Head of caudate nucleus (tissue), 42 donors: ENCODE measurements at places on chromosomes 12 and 14.
A peak's percentile ranks its signal among the peaks of the same experiment; 100 is the strongest.

DNA sequence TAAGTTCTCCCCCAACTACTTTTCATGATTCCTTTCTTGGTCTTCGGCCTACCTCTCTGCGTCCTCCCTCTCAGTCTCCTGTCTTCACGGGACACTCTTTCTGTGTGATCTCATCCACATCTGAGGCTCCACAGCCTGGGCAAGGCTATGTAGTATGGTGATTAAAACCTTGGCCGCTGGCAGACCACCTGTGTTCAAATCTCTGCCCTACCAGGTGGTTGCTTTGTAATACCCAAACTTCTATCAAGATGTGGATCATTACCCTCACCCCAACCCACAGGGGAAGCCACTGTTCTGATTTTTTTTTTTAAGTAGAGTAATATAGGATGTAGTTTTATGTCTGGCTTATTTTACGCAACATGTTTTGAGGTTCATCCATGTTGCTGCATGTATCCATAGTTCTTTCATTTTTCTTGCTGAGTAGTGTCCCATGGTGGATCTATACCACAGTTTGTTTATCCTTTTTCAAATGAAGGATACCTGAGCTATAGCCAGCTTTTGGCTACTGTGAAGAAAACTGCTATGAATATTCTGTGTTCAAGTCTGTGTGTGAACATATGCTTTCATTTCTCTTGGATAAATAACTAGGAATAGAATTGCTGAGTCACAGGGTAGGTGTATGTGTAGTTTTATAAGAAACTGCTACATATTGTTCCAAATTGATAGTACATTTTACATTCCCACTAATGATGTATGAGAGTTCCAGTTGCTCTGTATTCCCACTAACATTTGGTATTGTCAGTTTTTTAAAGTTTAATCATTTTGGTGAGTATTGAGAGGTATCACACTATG, 8.3 kb upstream of the STAT6 start:
- no peak for DNase-seq

DNA sequence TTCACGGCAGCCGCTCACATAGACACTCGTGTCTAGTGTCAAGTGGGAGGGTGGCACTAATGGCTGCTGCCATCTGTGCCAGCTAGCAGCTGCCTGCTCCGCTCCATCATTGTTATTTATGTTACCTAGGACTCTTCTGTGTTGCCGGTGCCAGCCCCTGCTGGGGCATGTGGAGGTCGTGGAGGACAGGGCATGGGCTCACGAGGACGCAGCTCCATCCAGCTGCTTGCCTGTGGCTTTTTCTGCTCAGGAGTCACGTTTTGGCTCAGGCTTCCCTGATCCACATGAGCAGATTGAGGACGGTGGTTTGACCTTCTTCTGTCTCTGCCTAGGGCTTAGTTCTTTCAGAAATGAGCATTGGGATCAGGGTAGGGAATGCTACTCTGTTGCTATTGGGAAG, 31.2 kb downstream of the TPCN1 start:
- DNase-seq = no peak

DNA sequence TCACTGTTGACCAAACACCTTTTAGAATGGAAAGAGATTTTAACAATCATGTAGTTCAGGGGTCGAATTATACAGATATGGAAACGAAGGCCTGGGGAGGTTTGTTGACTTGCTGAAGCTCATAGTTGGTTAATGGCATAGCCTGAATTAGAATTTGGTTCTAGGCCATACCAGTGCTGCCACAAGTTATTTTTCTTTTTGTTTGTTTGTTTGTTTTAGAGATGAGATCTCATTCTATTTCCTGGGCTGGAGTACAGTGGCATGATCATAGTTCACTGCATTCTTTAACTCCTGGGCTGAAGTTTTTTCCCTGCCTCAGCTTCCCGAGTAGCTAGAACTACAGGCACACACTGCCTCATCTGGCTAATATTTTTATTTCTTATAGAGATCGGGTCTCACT, 25.4 kb upstream of the ALG10B start:
- DNase-seq = no peak

- DNase-seq = no peak
Observed at GRCh38 chr12:112664569-112664968, 127.0 kb upstream of the RPH3A start.

GRCh38 chr12:2644683-2645405, 149.9 kb upstream of the FKBP4 start:
- DNase-seq = peak; percentile 37

- DNase-seq = no peak
Observed at GRCh38 chr12:113207613-113208040, 13.6 kb upstream of the TPCN1 start.

DNA sequence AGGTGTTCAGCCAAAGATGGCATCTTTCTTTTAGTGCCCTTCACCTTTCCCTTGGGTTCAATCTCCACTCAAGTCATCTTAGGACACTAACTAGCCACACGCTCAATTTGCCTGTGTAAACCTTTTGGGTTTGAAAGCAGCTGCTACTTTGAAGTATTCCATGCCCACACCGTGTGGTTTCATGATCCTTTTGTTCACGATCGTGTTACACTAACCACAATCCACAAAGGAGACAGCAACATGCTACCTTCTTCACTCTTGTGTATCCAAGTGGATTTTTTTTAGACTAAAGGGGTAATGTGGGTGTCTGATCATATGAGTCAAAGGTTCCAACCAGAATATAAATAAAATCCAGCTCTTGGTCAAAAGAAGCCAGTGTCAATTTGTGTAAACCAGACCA, 122.7 kb upstream of the FAR2 start:
- no peak for DNase-seq

- peak; percentile 73 for DNase-seq
Observed at GRCh38 chr14:103518422-103519042, 4.1 kb downstream of the CKB start.

DNA sequence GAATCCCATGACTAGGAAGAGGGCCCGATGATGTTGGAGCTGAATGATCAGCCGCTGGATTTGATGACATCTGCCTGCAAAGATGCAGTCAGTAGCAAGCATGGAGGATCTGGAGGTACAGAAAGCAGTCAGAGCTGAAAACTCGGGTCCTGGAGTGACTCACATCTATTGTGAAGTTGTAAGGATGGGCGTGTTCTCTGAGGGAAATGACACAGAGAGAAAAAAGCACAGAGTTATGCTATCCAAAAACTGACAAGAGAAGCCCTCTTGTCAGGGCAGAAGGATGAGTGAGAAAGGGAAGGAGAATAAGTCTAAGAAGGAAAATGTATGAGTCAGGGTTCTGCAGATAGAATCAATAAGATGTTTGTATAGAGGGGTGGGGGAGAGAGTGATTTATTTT, 380.4 kb upstream of the CCDC196 start:
- no peak for DNase-seq

GRCh38 chr14:62604524-62604923, 440.7 kb downstream of the KCNH5 start:
- DNase-seq = no peak

DNA sequence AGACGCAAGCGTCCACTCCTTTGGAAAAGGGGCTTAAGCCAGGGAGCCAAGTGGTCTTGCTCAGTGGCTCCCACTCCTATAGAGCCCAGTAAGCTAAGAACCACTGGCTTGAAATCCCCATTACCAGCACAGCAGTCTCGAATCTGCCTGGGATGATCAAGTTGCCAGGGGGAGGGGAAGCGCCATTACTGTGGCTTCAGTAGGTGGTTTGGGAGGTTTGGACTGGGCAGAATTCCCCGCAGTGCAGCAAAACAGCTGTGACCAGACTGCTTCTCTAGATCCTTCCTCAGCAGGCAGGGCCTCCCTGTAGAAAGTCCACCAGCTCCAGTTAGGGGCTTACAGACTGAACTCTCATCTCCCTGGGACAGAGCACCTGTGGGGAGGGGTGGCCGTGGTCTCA, 115.4 kb downstream of the TMEM117 start:
- no peak for DNase-seq

DNA sequence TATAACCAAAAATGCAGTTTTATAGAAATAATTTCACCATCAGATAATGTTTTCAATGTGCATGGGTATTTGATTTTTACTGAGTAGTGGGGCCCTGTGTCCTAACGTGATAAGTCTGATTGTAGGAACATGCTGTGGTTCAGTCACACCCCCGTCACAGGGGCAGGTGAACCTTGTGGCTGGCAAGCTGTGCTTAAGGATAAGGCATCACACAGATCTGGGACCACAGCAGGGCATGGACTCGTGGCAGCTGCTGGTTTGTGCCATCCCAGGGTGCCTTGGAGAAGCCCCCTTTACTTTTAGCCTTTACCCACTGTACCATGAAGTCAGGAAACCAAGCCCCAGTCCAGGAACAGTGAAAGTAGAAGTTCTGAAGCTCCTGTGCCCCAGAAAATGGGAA, 16.7 kb downstream of the CCNK start:
- no peak for DNase-seq

GRCh38 chr14:74550071-74550470, 56.5 kb downstream of the ISCA2 start:
- no peak for DNase-seq

- DNase-seq = no peak
Observed at GRCh38 chr14:47392326-47392725, 283.1 kb downstream of the MDGA2 start.

- DNase-seq = no peak
Observed at GRCh38 chr12:80101126-80101525, 1.8 kb downstream of the OTOGL start.

DNA sequence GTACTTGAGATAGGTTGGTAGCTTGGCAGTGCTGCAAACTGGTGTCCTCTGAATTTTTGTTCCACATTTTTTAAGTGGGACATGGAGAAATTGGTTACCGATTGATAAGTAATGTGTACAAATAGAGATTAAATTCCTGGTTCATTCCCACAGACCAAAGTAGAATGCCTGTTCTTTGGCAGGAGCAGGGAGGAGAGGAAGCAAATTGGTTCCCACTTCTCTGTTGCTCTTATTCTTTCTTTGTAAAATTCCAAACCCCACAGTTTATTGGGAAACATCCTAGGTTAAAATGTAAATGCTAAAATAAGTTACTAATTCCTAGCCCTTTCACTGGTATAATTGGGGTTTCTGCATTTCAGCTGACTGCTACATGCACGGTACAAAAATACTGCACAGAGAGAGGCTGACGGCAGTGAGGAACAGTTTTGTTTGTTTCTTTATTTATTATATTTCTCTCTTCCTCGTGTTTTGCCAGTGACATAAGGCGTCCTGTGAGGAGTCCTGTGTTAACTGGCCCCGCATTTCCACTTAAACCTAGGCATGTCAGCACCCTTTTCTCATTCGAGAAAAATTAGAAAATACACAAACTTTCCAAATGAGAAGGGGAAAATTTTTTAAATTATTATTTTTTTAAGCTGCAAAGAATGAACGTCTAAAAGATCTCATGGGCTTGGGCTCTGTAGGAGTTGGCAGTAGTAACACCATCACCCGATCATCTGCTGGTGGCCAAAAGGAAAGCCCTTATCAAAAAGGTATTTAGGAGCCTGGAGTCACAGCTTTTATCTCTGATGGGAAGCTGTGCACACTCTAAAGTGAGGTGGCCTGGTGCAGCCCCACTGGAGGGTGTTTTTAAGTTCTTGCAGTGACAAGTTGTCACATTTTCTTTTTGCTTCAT, 25.4 kb upstream of the BCL7A start:
- DNase-seq = no peak
